ENCODE measurements at places on chromosomes 13 and 19.

DNA sequence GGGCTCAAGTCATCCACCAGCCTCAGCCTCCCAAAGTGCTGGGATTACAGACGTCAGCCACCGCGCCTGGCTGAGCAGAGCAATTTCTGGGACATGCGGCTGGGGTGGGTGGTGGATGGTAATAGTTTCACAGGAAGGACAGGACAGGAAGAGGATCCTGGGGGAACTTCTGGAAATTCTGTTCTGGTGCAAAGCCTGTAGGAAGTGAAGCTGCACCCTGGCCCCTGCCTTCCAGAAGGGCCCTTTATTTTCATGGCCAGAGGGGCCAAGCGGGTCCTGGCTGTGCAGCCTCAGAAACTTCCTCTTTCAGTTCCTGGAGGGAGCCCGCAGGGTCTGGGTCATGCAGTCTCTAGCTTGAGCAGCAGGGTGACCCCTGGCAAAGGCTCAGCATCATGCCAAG is 15.7 kb downstream of the FEM1A start:
- DNase-seq = no peak
- no peaks in the 10 kb centered on the region for H3K27me3 ChIP-seq
- H3K36me3 ChIP-seq = no peaks in the 10 kb centered on the region

- H3K36me3 ChIP-seq = peaks cover 30% of the 10 kb centered on the region
- no peaks in the 10 kb centered on the region for H3K27me3 ChIP-seq
- H3K27ac ChIP-seq = peak overlapping the region; percentile 28
- DNase-seq = peak; percentile 81
- H3K4me1 ChIP-seq = peaks cover 5% of the 10 kb centered on the region
Observed at GRCh38 chr19:14048443-14049153, 13.3 kb downstream of the PALM3 start.

DNA sequence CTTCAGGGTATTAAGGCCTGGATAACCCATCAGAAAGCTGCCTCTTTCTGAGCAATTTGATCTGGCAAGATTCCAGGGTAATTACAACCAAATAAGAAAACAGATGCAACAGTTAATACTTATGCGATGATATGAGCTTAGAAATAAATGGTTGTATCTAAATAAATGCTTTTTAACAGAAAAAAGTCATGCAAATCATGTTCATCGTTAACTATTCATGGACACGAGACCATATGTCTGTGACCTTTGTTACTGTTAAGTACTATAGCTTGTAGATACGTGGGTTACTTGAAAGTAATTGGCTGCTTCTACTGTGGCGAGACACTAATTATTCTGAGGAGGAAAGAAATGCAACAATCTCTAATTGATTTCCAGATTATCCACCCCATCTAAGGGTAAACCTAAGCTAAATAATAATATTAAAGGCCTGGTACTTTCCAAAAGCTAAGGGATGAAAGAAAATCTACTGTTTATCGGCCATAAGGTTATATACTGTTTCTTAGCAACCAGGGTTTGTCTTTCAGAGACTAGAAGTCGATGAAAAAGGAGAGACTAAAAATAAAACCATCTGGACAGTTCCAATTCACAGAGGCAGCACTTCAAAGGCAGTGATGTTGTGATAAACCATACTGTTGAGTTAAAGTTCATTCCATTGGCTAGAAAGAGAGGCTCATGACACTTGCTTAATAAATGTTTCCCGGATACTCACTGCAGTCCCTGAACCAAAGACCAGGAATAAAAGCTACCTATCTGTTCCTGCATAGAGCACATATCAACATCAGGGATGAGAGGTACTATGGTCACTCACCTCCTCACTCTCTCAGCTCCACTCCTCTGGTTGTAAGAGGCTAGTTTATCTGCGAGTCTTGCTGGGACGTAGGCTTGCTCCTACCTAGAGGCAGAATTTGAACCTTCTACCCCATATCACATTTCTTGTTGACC is 1.5 kb downstream of the EPSTI1 start:
- peak overlapping the region; percentile 95 for H3K4me3 ChIP-seq
- H3K27ac ChIP-seq = peak overlapping the region; percentile 100
- H3K27me3 ChIP-seq = no peaks in the 10 kb centered on the region
- no peak for DNase-seq
- peaks cover 60% of the 10 kb centered on the region for H3K4me1 ChIP-seq

DNA sequence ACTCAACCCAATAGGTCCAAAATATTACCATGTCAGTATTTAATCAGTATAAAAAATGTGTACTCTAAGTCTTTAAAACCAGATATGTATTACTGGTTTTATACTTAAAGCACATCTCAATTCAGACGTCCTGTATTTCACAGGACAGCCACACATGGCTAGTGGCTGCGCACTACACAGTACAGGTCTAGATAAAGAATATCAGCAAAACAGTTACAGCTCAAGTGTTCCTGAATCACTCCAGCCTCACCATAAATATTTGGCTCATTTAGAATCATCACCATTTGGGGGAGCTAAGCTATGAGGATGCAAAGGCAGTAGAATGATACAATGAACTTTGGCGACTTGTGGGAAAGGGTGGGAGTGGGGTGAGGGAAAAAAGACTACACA is 89.0 kb downstream of the DOCK9 start:
- no peak overlapping the region for H3K27ac ChIP-seq
- no peak for DNase-seq
- peaks cover 16% of the 10 kb centered on the region for H3K36me3 ChIP-seq
- H3K27me3 ChIP-seq = no peaks in the 10 kb centered on the region
- H3K4me1 ChIP-seq = peaks cover 22% of the 10 kb centered on the region
- H3K4me3 ChIP-seq = no peak overlapping the region

DNA sequence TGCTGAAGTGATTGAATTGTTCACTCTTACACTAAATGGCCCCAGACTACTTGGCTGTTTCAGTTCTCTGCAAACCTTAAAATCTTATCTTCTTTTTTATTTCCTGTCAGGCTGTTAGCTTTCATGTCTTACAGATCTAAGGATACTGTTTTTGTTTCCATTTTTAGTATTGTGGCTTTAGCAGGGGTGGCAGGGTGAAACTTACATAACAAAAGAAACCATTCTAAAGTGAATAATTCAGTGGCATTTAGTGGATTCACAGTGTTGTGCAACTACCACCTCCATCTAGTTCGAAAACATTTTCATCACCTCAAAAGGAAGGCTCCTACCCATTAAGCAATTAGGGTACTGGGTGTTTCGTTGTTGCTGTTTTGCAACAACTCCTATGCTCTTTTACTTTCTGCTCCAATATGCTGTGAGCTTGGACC is 19.8 kb downstream of the TMEM272 start:
- H3K4me3 ChIP-seq = peak overlapping the region; percentile 71
- peak overlapping the region; percentile 87 for H3K27ac ChIP-seq
- peaks cover 93% of the 10 kb centered on the region for H3K4me1 ChIP-seq
- DNase-seq = no peak
- H3K36me3 ChIP-seq = no peaks in the 10 kb centered on the region

- peak; percentile 61 for DNase-seq
- H3K27me3 ChIP-seq = no peaks in the 10 kb centered on the region
- H3K27ac ChIP-seq = no peak overlapping the region
- peaks cover 14% of the 10 kb centered on the region for H3K4me1 ChIP-seq
- H3K36me3 ChIP-seq = no peaks in the 10 kb centered on the region
- no peak overlapping the region for H3K4me3 ChIP-seq
Observed at GRCh38 chr19:17289489-17289888, 7.8 kb downstream of the ANKLE1 start.
